Stimulated activated CD8-positive, alpha-beta memory T cell treated with anti-CD3 and anti-CD28 coated beads, Interleukin-4, amount 100 ng/mL, for 1 hour (primary cell): ENCODE measurements at places on chromosomes 1 and 21.

GRCh38 chr1:204692841-204693356 lies 7.4 kb upstream of the LRRN2 start:
- DNase-seq: no peak

DNA sequence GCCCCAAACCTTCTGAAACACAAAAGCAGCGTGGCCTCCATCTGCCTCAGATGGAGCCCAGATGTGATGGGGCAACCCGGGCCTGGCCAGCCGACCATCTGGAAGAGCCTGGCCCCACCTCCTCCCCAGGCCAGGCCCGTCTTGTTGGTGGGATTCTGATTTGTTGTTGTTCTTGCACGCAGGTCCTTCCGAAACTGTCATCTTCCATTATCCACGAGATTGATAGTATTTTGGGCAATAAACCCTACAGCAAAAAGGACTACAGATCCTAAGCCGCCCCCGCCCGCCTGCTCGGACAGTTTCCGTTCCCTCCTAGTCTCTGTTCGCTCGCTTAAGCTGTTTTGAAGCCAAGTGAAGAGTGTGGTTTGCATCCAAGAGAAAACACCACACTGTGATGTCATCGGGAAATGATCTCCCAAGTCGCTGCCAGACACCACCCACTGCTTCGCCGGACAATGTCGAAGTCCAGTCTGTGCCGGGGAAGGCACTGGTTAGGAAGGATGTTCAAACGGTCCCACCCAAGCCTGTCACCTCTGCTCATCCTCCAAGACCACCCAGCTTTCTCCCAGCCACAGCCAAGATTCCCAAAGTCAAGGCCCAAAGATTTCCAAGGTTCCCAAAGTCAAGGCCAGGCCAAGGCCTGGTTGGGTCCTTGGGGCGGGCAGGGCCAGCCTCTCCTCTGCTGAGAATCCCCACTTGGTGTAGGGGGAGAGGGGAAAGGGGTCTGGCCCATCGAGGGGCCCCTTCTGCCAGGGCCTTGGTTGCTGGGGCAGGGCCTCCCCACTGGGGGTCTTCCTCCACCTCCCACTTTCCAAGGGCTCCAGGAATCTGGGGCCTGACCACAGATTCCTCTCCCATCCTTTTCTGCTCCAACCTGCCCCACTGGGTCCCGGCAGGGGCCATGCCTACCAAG lies 52.9 kb downstream of the KCNAB2 start:
- DNase-seq: no peak

DNA sequence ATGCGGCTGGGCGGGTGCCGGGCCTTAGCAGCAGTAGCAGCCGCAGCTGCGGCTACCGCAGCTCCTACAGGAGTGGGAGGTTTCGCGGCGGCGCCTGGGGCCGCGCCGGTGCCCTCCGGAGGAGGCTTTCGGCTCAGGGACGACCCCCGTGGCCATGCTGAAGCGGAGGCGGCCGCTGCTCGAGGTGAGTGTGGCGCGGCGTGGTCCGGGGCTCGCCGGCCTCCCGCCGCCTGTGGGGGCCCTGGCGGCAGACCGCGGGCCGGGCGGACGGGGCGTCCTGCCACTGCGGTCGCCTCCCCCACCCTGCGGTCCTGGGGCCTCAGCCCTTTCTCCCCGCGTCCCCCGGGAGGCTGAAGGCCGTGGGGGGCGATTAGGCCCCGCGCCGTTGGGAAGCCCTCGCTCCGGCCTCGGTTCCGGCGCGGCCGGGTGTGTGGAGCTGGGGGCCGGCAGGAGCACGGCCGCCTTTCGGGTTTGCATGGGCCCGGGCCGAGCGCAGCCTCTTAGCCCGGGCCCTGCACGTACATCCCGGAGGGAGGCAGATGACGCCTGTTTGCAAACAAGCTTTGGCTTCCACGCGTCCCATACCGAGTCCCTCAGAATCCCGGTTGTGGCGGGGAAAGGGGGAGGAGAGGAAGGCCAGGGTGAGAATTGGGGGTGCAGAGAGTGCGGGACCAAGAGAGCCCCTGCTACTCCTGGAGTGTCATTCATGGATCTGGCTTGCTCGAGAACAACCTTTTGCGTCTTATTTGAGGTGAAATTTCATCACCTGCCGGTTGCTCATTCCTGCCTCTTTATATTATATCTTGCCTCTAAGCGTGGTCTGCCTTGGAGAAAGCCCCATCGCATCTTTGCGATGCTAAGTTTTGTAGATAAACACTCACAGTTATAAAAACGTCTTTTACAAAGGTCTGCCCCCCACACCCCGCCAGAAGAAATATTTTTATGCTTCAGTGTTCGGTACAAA lies 613 bp downstream of the ZFYVE9 start:
- no peak for DNase-seq

DNA sequence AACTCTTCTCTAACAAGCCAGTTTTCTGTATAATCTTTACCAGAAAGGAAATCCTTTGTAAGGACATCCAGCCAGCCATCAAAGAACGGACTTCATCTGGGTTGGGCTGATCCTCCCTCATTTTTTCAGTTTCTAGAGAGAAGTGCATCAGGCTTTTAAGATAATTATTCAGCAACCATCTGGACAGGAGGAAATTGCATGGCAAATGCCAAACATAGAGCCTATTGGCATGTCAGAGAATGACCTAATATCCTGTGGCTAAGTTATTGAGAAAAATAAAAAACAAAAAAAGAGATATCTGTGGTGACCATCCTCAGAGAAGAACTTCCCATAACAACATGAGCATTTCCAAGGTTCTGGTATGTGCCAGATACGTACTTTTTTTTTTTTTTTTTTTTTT lies 74.9 kb upstream of the BEND5 start:
- no peak for DNase-seq

DNA sequence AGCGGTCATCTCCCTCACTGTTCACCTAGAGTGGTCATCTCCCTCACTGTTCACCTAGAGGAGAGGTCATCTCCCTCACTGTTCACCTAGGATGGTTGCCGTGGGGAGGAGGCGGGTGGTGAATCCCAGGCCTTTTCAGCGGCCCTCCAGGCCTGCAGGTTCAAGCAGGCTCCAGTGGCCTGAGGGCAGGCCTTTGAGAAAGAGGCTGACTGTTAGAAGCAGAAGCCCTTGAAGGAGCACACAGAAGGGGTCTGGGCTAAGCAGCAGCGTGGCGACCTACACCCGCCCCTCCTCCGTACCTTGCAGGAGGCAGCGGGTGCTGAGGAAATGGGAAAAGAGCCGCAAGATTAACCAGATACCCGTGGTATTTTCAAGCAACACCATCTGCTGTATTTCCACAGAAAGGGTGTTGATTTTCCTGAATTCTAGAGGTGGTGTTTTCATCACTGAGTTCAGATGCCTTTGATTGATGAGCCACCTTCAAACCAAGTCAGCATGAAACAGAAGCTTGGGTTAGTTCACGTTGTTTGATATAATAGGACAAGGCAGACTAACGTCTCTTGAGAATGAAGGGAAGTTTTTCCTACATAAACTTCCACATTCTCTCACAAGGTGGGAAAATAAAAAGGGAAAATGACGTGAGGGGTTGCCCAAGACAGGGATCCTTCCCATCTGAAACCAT lies 289.5 kb downstream of the KIF26B start:
- DNase-seq: no peak

GRCh38 chr1:16926491-16927073 lies 4.9 kb downstream of the CROCC start:
- DNase-seq: no peak

DNA sequence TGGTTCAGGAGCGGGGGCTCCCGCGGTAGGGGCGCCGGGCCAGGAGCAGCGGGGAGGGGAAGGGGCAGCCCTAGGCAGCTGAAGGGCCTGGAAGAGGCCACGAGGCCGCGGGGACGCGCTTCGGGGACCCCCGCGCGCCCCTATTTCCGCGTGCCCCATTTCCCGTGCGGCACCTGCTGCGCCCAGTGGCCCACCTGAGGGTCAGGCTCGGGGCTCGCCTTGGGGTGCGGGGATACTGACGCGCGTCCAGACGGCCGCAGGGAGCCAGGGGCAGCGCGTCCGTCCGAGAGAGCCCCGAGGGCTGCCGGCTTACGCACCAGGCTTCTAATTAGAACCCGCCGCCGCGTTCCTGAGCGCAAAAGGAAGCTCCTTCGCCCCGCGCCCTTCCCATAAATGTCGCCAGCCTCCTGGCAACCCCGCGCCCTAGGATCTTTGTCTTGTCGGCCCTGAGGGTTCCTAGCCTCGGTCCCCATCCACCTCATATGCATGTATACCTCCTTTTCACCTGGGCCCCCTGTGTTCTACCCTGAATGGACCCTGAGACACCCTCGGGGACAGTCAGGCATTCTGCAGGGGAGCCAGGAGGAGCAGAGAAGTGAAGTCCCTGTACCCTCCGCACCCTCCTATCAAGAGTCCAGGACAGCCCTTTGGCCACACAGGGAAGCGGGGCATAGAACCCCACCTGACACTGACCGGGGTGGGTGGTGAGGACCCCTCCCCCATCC lies 1.8 kb downstream of the WNT3A start:
- no peak for DNase-seq

DNA sequence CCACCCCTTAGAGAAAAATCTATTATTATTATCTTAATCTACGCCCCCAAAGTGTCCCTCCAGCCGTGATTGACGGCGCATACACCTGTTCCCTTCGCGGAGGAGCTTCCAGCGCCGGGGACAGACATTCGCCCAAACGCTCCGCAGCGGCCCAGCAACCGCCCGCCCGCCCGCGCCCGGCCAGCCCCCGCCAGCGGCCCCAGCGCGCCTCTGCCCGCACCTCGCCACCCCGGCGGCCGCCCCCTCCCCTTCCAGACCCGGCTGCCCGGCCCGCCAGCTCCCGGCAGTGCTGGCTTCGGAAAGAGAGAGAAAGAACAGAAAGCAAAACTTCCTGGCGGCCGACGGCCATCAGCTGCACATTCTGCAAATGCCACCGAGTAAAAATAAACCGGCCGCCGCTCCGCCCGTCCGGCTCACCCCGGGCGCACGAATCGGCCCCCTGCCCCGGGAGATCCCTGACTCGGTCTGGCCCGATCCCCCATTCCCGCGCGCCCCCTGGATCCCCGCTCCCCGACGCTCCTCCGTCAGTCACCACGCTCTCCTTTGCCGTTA lies 1.6 kb downstream of the CASZ1 start:
- DNase-seq: no peak
